ENCODE measurements at places on chromosomes 5 and 9.

GRCh38 chr5:3305432-3305831, 290.2 kb upstream of the IRX1 start:
- no peak for DNase-seq

DNA sequence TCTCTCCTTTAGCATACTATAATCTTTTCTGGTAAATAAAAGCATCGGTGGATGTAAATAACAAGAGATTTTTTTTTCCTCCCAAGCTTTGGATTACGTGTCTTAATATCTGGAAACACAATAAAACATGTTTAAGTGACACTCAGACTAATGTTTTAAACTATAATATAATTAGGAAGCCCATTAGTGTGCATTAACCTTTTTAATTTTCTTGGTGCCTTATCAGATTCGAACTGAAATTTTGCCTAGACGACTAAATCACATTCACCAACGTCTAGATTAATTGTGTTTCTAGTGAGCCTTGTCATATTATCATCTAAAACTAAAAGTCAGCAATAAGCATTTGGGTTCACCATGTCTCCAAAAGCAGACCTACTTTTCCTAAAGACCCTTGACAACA, 110.2 kb downstream of the CDH6 start:
- DNase-seq = no peak

DNA sequence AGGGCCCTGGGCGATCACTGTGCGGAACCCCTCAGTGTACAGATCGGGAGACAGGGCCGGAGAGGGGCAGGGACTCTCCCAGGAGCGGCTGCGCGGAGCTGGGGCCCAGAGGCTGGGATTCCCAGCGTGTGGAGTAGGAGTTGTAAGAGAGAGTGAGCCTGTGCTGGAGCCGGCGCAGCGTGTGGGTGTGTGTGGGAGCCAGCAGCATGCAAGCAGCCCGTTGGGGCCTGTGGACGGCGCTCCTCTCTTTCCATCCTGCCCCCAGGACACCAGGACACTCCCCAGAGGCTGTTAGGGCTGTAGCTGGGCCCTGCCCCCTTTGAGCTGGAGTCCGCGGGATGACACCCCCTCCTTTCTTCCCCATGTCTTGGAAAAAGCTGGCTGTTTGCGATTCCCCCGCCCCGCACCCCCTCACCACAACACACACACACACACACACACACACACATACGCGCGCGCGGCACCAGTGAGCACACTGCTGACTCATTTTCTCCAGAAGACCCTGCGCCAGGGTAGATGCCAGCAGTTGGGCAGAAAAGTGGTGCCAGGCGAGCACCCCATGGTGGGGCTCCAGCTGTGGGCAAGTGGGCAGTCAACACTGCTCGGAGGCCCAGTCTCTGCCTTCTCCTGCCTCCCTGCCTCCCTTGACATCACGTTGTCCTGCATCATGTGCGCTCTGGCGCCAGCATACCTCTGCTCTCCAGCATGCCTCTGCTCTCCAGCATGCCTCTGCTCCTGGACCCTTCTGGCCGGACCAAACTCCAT, 1.5 kb downstream of the COL27A1 start:
- DNase-seq = peak; percentile 89

- no peak for DNase-seq
Measured at GRCh38 chr5:112303685-112304084, 115.4 kb downstream of the EPB41L4A start.

GRCh38 chr5:139725073-139725830, 70.4 kb upstream of the PSD2 start:
- DNase-seq = peak; percentile 91

DNA sequence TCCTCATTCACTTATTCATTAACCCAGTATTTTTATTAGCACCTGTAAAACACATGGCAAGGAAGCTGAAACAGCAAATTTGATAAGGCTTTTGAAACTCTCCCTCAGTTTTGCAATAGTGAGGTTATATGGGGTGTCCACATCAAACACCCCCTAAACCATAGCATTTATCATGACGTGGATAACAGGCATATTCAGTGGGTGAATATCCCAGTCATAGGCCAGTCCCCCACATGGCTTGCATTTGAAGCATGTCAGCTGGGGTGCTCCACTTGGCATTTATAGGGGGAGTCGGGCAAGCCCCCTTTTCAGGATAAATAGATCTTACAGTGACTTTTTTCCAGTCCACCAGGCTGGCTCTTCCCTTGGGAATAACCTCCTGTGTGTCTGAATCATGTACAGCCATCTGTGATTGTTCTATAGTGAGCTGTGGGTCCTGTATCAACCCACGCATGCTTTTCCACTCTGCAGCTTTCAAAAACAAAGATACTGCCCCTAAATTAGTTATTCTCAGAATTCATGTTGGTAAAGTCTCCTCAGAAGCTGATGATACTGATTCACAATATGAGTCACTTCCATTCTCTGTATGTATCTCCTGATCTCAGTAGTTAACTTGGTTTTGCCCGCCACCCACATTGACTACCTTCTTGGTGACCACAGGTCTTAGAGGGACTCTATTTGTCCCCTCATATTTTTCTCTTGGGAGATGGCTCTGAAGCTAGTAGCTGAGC, 84.4 kb upstream of the SPIN1 start:
- DNase-seq = no peak

DNA sequence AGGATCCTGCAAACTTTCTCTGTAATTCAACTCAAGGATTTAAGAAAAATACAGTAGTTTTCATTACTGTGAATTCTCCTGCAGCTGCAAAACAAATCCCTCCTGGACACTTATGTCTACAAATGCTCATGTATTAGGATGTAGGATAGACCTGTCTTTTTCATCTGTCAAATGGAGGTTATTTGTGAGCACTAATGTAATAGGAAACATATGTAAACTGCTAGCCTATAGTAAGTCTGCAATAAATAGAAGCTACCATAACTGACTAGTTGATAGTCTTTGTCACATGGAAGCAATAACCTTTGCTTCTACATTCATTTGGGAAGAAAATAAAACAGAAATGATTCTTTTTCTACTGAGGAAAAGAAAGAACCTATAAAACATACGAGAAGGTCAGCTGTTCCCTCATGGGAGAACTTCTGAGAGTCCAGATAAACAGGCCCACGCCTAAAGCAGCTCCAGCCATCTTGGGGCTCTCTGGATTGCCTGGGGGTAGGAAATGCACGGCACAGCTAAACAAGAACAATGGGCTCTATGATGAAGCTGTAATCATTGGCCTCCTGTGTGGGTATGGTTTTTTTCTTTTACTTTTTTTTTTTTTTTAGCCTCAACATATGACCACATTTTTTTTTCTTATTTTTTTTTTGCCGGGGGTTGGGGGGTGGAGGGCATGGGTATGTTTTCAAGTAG, 6.2 kb downstream of the KCNV2 start:
- DNase-seq = no peak

GRCh38 chr9:74497748-74498620, 849 bp downstream of the RORB start:
- no peak for DNase-seq

DNA sequence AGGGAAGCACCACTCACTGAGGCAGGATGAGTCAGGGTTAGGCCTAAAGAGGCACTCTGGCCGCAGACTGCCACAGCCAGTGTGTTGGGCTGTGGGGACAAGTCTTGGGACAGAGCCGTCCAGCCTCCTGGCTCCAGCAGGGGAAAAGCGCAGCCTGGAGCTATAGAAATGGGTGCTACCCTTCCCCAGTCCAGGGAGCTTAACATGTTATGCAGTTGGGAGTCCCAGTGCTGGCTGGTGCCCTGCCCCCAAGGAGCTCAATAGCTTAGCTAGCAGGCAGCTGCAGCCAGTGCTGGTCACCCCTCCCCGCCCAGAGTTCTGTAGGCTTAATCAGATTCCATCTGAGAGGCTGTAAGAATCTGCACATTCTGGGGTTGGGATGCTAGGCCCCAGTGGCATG, 399.6 kb upstream of the TUSC1 start:
- no peak for DNase-seq

GRCh38 chr9:34085581-34086500, 37.2 kb upstream of the UBAP2 start:
- DNase-seq = no peak

- no peak for DNase-seq
Measured at GRCh38 chr5:62937661-62938558, 359.3 kb downstream of the LRRC70 start.

- DNase-seq = no peak
Measured at GRCh38 chr5:147668385-147668784, 114.1 kb downstream of the JAKMIP2 start.
